ENCODE measurements at places on chromosomes 3 and 15. TPM values are rescaled to one million over a fixed set of nuclear protein-coding genes. Genes with fewer than 3 reads are reported as not detected.

GRCh38 chr15:71598741-71599140 lies 211.6 kb upstream of the NR2E3 start:
- DNase-seq, result no peak

Gene SLC38A3
- 0.06 TPM for polyA plus RNA-seq

DNA sequence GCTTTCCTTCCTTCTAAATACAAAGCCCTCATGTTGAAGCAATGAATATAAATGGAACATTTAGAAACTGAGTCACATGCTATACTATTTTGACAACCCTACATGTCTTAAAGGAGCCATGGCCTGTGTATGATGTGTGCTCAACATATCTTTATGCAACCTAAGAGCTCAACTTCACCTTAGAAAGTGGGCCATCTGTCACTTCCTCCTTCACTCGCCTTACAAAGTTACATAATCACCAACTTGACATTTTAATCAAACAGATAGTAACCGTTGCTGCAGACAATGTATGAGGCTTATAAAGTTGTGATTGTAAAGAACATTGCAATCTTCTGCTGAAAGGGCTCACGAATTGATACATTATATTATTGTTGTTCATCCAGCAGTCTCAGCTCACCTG lies 163.6 kb downstream of the SERPINI1 start:
- no peak for DNase-seq

DNA sequence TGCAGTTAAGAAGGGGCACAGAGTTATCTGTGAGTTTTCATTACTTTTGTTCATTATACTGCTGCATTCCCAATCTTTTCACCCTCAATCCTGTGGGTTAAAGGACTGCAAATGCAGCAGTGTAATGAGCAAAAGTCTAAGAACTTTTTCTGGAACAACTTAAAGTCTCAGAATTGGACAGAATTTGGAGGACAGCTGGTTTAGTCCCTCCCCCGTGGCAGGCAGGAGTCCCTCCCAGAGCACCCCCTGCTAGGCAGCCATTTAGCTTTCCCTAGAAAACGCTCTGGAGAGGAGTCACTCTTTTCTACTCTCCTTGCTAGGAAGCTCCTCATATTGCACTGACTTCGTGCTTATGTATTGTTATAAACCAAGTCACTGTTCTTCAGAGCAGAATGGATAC lies 156.3 kb upstream of the UBE2E1 start:
- no peak for DNase-seq

GRCh38 chr3:77605865-77606264 lies 566.0 kb downstream of the ROBO2 start:
- no peak for DNase-seq

GRCh38 chr3:55796533-55796932 lies 309.4 kb upstream of the WNT5A start:
- DNase-seq, result no peak

Gene GRAMD1C
- 0.91 TPM for polyA plus RNA-seq

GRCh38 chr15:27490867-27491595 lies 520.0 kb downstream of the GABRG3 start:
- DNase-seq, result no peak

GRCh38 chr15:76229266-76229665 lies 82.0 kb downstream of the ETFA start:
- no peak for DNase-seq

- no peak for DNase-seq
Measured at GRCh38 chr3:8571256-8571655, 69.6 kb downstream of the LMCD1 start.

DNA sequence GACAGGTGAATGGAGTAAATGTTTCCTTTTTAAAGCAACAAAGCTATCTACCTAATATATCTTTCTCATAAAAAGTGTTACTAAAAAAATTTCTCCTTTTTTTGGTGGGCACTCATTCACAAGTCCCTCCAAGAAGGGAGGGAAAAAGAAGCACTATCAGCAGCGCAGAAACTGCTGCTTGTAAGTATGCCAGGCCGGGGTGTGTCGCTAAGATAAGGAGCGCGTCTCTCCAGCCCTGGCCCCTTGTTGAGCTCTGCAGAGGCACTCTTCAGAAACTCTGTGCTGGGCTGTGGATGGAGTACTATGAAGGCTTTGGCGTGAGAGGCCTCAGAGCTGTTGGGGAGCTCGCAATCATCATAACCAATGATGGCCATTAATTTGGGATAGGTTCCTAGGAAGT lies 49.1 kb downstream of the ZDHHC3 start:
- no peak for DNase-seq

Gene MINDY4B
- polyA plus RNA-seq, result not detected

Gene BTLA
- not detected for polyA plus RNA-seq

DNA sequence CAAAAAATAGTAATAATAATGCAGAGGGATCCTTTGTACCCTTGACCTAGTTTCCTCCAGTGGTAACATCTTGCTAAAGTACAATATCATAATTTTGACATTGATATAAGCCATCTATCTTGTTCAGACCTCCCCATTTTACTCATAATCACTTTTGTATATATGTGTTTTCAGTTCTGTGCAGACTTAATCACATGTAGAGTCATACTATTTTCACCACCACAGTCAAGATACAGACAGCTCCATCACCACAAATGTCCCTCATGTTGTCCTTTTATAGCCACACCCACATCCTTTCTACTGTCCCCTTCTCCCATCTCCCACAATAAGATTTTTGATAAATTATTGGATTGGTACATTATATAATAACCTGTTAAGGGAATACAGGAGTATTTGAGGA lies 25.4 kb downstream of the ZNF609 start:
- no peak for DNase-seq

DNA sequence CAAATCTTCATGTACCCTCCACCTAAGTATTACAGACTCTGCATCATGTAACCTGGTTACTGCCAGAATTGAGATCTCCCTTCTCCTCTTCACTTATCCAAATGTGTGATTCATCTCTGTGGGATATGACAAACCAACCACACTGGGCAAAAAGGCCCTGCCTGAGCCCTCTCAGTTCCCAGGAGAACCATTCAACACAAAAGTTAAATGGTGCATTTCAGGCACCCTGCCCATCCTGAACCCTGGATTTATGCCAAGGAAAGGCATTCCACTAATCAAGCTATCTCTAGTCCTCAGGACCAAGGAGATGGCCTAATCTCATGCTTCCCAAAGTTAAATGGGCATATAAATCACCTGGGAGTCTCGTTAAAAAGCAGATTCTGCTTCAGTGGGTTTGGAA lies 108.5 kb downstream of the TNIK start:
- DNase-seq, result peak; percentile 98

Gene HIGD2B
- not detected for polyA plus RNA-seq

Gene GOLGA8M
- 0.18 TPM for polyA plus RNA-seq

DNA sequence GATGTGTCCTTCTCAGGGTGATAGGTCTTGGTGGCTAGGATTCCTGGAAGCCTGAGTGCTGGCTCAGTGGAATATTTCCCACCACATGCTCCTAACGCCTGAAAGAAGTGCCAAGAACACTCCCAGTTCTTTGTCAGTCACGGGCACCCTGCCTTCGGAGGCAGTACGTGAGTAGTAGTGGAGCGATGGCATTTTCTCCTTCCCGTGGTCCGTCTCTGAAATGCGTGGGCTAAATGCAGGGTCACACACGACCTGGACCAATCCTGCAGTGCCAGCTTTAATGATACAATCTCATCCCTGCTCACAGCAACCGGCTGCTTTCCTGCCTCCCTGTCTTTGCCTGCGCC lies 14.5 kb downstream of the H1-8 start:
- DNase-seq, result no peak

Gene SHC4
- polyA plus RNA-seq, result 3.0 TPM

GRCh38 chr15:63185206-63185605 lies 4.2 kb upstream of the RAB8B start:
- peak; percentile 59 for DNase-seq

Gene USP13
- polyA plus RNA-seq, result 5.3 TPM

Gene MYO1E
- 47.9 TPM for polyA plus RNA-seq

- peak; percentile 4 for DNase-seq
Measured at GRCh38 chr3:161305095-161305991, 66.0 kb downstream of the SPTSSB start.

GRCh38 chr3:38640661-38641452 lies 8.6 kb downstream of the SCN5A start:
- DNase-seq, result no peak

Gene CLDN18
- polyA plus RNA-seq, result not detected

DNA sequence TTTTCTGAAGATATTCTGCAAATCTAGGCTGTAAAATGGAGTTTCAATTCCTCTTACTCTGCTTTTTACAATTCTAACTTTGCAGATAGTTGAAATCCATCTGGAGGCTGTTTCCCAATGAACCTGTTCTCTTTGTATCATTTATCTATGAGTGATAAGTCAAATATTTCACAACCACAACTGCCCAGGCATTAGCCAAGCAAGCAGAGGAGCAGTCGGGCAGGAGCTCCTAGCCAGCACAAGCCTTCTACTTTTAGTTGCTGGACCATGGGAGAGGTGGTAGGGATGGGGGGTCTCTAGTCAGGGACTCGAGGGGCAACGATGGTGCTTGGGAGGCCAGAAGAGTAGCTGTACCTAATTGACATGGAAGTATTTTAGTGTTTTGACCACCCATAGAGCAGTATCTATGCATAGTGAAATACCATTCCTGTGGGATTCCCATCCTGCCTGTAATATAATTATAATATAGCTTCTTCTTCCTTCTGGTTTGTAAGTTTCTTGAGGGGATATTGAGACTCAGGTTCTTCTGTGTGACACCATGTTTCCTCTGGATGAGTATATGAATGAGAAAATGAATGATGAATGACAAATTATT lies 353.5 kb upstream of the IL12A start:
- peak; percentile 55 for DNase-seq

GRCh38 chr15:58830556-58830955 lies 59.5 kb downstream of the MINDY2 start:
- DNase-seq, result no peak

Gene FMN1
- 0.69 TPM for polyA plus RNA-seq

Gene ARNT2
- polyA plus RNA-seq, result 0.34 TPM

GRCh38 chr3:55692957-55693558 lies 206.0 kb upstream of the WNT5A start:
- DNase-seq, result no peak

Gene LSMEM2
- 0.05 TPM for polyA plus RNA-seq

Gene RAB11A
- polyA plus RNA-seq, result 498 TPM

Gene C3orf80
- polyA plus RNA-seq, result not detected

GRCh38 chr15:52557274-52557641 lies 11.6 kb downstream of the ARPP19 start:
- DNase-seq, result no peak

- DNase-seq, result no peak
Measured at GRCh38 chr3:139647866-139648435, 29.8 kb downstream of the NMNAT3 start.

Gene MDFIC2
- not detected for polyA plus RNA-seq

GRCh38 chr3:153456833-153457545 lies 295.0 kb downstream of the RAP2B start:
- DNase-seq, result no peak

GRCh38 chr15:85523530-85523929 lies 143.1 kb downstream of the AKAP13 start:
- DNase-seq, result no peak

DNA sequence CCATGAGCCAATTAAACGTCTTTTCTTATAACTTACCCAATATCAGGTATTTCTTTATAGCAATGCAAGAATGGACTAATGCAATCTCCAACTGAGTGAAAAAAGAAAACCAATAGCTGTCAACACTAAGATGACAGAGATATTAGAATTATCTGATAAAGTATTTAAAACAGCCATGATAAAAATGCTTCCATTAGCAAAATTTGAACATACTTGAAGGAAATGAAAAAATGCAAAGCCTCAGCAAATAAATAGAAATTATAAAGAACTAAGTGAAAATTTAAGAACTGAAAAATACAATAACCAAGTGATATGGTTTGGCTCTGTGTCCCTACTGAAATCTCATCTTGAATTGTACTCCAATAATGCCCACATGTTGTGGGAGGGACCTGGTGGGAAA lies 99.6 kb downstream of the BOC start:
- no peak for DNase-seq

GRCh38 chr15:62726461-62726860 lies 316.1 kb upstream of the TPM1 start:
- no peak for DNase-seq

Gene CLDN16
- 0.08 TPM for polyA plus RNA-seq

- DNase-seq, result peak; percentile 66
Measured at GRCh38 chr3:63979093-63979885, 44.0 kb downstream of the PSMD6 start.

Gene PGBD4
- polyA plus RNA-seq, result 0.94 TPM

GRCh38 chr15:82571722-82572222 lies 31.5 kb upstream of the RPS17 start:
- peak; percentile 35 for DNase-seq

DNA sequence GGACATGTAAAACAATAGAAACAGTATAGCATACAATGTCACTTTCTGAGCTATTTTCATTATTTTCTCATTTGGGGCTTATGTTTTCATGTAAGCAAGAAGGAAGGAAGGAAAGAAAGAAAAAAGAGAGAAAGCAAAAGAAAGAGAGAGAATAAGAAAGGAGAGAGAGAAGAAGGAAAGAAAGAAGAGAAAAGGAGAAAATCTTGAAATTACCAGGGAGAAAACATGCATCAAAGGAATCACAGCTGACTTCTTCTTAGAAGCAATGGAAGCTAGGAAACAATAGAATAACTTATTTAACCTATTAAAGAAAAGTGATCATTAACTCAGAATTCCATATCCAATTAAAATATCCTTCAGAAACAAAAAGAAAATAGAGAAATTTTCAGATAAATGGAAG lies 471.5 kb downstream of the OCA2 start:
- no peak for DNase-seq

DNA sequence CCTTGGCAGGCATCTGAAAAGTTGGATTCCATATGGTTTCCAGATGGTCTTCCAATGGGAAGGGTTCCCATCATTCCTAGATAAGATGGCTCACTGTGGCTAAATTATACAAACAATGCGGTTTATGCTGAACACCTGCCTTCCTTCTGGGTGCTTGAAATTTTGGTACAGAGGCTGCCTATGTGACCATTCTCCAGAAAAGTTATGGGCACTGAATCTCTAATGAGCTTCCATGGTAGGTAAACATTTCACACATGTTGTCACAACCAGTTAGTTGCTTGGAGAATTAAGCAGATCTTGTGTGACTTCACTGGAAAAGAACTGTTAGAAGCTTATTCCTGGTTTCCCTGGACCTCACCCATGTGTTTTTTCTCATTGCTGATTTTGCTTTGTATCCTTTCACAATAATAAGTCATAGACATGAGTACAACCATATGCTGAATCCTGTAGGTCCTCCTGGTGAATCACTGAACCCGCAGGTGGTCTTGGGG lies 30.1 kb downstream of the PLOD2 start:
- DNase-seq, result no peak

GRCh38 chr15:78454992-78455391 lies 17.0 kb downstream of the IREB2 start:
- DNase-seq, result no peak

GRCh38 chr15:52171807-52172206 lies 19.4 kb downstream of the GNB5 start:
- no peak for DNase-seq

Gene CDAN1
- 4.7 TPM for polyA plus RNA-seq

- no peak for DNase-seq
Measured at GRCh38 chr3:23565041-23565775, 240.5 kb upstream of the UBE2E1 start.

DNA sequence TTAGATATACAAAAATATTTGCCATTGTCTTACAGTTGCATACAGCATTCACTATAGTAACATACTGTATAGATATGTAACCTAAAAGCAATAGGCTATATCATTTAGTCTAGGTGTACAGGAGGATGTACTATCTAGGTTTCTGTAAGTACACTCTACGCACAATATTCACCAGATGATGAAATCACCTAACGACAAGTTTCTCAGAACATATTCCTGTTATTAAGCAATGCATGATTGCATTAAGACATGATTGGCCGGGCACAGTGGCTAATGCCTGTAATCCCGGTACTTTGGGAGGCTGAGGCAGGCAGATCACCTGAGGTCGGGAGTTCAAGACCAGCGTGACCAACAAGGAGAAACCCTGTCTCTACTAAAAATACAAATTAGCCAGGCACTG lies 14.5 kb upstream of the PRKCI start:
- no peak for DNase-seq
